EH (cell line): ENCODE measurements at places on chromosomes 5 and 9.
A peak's percentile ranks its signal among the peaks of the same experiment; 100 is the strongest.

DNA sequence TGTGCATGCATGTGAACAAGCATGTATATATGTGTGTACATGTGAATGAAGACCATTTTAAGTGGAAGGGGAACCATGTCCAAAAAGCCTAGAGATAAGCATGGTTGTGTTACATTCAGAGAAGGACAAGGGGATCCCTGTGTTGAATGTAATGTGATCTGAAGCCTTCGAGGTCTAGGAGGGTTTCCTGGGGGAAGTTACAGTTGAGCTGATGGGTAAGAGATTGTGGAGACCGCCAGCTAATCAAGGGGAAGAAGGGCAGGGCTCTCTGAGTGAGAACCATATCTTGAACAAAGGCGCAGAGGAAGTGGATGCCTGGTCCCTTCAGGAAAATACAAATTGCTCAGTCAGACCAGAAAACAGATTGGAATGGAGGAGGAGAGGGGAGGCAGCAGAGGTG is 45.5 kb upstream of the TNFSF15 start:
- DNase-seq: no peak

GRCh38 chr5:73373814-73374510 is 74.6 kb downstream of the FOXD1 start:
- DNase-seq: no peak

DNA sequence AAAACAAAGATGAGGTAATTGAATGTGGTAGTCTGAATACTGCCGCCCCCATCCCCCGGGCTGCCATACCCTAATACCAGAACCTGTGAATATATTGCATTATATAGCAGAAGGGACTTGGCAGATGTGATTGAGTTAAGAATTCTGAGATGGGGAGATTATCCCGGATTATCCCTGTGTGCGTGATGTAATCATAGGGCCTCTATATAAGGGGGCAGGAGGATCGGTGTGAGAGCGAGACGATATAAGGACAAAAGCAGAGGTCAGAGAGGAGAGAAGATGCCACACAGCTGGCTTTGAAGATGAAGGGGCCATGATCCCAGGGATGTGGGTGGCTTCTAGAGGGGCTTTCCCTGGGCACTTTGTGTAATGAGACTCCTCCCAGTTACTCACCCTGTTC is 101.7 kb upstream of the TLE1 start:
- DNase-seq: no peak

DNA sequence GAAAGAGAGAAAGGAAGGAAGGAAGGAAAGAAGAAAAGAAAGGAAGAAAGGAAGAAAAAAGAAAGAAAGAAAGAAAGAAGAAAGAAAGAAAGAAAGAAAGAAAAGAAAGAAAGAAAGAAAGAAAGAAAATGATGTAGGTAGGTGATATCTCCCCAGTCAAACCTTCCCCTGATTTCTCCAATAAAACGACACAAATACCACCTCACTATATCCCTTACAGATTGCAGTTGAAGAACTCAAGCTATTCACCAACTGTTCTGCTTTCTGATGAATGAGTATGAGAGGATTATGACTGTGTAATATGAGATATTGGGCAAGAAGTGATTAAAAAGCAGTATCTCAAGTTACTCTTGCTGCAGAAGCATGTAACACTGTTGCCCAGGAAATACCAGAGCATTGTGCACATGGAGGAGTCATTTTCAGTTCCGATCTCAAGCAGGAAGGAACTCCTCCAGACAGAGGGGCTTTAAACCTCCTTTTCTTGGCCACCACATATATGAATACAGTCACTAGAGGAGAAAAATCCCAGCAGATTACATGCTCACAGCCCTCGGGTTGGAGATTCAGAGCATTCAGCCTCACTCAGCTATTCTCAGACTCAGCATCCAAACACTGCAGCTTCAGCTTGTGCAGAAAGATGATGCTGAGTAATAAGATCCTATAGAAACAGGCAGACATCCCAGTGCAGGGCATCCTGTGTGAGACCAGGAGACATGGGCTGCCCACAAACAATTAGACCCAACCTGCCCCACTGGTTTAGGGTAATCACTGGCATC is 61.4 kb downstream of the UGCG start:
- DNase-seq: peak; percentile 97

- no peak for DNase-seq
Observed at GRCh38 chr9:113057193-113057592, 669 bp upstream of the ZFP37 start.

- DNase-seq: no peak
Observed at GRCh38 chr9:70816891-70817290, 304.5 kb downstream of the TRPM3 start.

- no peak for DNase-seq
Observed at GRCh38 chr5:41537581-41537980, 27.2 kb upstream of the PLCXD3 start.

- no peak for DNase-seq
Observed at GRCh38 chr5:172885597-172886340, 51.7 kb downstream of the ERGIC1 start.

DNA sequence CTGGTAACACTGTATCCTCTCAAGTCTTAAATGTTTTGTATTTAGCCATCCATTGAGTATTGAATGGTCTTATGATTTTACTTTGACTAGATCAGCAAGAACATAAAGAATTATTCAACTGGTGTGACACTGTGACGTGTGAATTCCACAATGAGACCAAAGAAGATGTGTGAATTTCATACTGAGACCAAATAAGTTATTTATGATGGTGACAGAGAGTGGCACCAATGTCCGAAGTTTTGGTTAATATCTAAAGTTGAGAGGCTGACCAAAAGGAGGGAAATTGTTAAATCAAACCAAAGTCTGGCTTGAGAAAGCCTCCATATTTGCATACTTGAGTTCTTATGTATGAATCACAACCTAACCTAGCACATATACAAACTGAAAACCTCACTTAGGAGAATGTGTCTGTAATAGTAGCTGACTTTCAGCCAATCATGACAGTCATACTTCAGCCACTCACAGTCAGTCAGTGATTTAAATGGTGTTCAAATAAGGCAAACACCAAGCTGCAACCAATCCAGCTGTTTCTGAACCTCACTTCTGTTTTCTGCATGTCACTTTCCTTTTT is 31.5 kb upstream of the FAM170A start:
- DNase-seq: no peak

DNA sequence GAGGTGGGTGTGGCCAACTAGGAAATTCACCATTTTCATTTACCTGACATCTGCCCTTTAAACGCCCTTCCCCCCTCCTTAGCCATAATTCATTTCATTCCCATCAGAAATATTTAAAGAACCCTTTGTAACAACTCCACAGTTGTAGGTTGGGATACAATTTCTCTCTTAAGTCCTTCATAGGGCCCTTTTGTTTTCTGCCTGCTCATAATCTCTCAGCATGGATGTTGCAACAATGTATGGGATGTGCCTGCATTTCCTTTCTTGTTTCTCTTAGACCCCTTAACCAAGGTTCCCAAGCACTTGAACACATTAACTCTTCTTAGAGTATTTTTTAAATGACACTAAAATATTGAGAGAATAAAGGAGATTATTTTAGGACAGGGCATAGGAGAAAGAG is 51.7 kb upstream of the MYO10 start:
- no peak for DNase-seq

DNA sequence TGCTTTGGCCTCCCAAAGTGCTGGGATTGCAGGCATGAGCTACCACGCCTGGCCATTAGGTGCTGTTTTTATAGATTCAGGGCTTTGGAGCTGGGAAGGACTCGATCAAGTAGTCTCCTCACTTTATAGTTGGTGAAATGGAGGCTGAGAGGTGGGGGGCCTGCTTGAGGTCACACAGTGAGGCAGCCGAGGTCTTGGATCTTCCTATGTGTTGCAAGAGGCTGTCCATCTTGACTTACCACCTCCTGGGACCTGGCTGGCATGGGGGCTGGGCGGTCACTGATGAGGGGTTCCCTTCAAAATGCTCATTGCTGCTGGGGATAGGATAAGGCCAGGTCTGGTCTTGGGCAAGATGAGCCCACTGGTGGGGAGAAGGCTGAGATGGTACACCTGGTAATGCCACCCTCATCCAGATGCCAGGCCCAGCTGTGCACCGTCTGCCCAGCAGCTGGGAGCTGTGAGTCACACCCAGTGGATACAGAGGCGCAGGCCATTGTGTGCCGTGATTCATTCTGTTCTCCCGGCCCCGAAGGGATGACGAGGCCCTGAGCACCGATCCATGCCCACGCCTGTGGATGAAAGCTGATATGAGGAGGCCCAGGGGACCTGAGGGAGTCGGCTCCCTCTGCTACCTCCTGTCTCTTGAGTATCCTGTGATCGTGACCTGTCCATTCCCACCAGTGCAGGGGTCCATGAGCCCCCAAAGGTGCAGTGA is 10.5 kb upstream of the NDST1 start:
- DNase-seq: peak; percentile 92

- DNase-seq: peak; percentile 87
Observed at GRCh38 chr5:72598401-72599064, 91.3 kb upstream of the ZNF366 start.

GRCh38 chr9:129601082-129601674 is 19.7 kb downstream of the C9orf50 start:
- DNase-seq: no peak

GRCh38 chr5:170225326-170226128 is 7.3 kb upstream of the C5orf58 start:
- peak; percentile 61 for DNase-seq

DNA sequence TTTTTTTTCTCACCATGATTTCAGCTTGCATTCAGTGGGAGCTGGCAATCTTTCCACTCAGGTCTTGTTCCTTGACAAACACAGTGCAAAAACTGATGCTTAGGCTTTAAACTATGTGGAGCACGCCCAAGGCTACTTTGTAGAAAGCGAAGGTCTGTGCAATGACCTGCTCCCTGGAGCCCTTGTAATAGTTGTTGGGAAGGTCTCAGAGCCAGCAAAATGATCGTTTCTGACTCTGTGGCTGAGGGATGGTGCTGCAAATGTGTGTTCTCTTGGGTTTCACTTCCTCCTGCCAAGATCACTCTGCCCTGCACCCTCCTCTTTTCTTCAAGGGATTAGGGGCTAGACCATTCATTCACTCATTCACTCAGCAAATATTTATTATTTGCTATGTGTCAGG is 249.7 kb upstream of the MAP3K1 start:
- no peak for DNase-seq

DNA sequence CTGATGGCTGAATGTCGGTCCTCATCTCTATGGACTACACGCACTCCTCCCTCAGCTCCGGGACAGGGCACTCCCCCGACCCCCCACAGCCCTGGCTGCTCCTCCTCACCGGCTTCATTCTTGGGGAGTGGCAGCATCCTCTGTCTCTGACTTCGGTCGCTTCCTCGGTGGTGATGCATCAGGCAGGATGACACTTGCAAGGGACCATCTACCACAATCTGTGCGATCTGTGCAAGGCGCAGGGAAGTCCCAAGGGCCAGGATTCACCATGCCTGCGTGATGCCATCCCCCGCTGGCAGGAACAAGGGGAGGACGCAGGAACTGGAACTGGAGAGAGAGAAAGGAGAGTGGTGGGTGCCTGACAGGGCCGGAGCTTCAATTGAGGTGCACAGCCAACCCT is 2.2 kb upstream of the CACNA1B start:
- DNase-seq: no peak

GRCh38 chr9:91291866-91292265 is 69.9 kb downstream of the AUH start:
- no peak for DNase-seq

- no peak for DNase-seq
Observed at GRCh38 chr9:96619124-96619465, 548 bp downstream of the CDC14B start.

DNA sequence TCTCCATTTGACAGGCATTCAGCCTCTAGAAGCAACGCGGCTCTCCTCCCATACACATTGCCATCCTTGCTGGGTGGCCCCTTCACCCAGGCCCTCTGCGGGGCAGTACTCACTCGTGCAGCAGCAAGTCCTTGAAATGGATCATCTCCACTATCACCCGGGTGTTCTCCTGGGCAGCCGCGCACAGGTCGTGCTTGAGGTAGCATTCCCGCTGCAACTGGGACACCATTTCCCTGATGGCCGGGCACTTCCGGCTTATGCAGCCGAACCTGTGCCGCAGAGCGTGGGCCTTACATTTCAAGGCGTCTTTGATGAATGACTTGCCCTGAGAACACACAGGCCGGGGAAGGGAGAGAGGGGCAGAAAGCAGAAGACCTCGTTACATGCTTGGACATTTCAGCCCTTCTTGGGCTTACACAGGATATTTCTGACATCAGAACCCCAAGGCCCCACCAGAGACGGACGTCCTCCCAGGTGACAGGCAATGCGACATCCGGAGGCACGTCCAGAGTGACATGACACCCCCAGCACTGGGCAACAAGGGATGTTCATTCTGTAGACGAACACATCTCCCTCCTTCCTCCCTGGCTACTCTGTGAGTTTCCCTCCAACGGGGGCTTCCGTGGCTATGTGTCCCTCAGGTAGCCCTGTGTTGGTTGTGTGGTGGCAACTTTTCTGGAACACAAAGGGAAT is 5.0 kb downstream of the STC2 start:
- no peak for DNase-seq

DNA sequence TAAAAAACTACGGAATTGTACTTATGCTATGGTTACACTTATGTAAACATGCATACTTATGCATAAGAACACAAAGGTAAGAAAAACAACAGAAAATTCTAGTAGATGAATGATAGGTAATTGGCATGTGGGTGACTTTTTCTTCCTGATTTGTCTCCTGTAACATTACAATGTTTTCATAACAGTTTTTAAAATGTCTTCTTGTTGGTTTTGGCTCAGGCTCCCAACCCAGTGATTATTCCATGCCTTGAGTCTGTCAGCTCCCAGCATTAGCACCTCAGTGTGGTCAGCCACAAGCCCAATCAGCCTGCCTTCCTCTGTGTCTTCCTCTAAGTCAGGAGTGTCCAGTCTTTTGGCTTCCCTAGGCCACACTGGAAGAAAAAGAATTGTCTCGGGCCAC is 7.9 kb upstream of the FOXE1 start:
- peak; percentile 79 for DNase-seq

GRCh38 chr5:73799401-73799972 is 173.5 kb downstream of the ARHGEF28 start:
- DNase-seq: no peak
